ENCODE measurements at places on chromosomes 16 and 17. TPM values are rescaled to one million over a fixed set of nuclear protein-coding genes. Genes with fewer than 3 reads are reported as not detected.

- no peak for DNase-seq
Measured at GRCh38 chr16:69522041-69522578, 43.7 kb upstream of the NFAT5 start.

- peak; percentile 58 for DNase-seq
Measured at GRCh38 chr17:10745231-10745630, 15.4 kb upstream of the TMEM220 start.

- DNase-seq = no peak
Measured at GRCh38 chr17:30558686-30559545, 81.7 kb downstream of the GOSR1 start.

DNA sequence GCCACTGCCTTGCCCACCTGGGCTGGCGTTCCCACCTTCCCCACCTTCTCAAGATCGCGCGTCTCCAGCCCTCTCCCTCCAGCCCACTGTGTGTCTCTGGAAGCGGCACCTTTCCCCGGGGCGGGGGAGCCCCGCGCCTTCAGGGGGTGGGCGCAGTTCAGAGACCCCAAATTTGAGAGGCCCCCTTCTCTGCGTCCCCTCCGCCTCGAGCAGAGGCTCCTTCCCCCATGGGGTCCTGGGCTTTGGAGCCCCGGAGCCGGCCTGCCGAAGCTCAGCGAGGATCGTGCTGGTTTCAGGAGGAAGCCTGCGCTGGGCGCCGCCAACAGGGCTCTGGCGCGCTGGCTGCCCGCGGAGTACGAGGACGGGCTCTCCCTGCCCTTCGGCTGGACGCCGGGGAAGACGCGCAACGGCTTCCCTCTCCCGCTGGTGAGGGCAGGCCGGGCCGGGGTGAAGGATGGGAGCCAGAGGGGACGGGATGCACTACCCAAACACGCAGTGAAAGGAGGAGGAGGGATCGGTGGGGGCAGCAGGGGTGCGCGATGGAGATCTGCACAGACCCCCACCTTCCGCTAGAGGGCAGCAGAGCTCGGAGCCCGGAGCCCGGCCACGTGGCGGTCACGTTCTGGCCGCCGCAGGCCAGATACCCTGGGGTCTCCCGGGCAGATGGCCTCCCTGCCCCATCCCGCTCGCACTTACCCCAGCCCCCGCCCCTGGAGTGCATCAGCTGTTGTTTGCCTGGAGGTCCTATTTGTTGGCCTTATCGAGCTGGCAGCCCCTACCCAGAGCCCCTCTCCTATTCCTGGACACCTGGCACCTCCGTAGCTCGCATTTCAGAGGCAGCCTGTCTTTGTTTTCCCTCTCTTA is 11.1 kb downstream of the LPO start:
- DNase-seq = peak; percentile 66

DNA sequence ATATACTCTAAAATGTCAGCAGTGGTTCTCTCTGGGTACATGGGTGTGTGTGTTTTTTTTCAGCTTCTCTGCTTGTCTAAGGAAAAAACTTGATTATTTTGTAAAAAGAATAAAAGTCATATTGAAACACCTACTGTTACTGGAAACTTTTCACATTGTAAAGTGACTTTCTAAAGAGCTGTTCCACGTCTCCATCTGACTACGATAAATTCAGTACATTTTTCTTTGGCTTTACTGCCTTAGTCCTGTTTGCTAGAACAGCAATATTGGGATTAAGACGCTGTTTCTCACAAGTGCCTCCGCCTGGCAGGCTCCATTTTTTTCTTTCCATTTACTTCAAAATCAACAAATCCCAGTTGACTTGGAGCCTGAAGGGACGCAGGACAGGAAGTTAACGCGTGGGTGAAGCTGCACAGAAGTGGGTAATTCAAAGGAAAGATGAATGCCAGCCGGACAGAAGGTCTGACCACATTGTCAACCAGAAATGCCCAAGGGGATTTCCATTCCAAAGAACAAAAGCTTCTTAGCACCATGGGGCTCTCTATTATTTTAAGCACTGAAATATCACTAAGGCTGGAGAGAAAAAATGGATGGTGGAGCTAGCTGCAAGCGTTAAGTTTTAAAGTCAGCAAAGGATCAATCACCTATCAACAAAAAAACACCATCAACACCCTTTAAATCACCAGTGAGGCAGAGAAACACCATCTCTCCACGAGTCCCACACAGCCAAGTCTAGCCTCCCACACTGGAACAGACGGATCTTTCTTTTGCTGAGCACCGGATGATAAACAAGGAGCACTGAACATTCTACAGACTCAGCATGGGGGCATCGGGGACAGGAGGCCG is 8.4 kb downstream of the GLOD4 start:
- no peak for DNase-seq

DNA sequence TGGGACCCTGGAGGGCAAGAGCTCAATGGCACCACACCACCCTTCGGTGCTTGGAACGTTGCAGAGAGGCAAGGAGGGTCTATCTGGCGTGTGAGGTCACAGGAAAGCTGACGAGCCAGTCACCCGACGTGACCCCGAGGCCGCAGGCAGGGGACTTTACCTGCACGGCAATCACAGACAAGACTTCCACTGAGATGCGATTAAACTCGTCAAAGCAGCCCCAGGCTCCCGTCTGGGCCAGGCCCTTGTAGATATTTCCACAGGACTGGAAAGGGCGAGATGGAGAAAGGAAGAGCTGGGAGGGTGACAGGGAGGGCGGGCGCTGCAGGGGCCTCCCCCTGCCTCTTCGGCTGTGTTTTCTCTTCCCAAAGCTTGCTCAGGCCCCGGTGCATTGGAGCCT is 78.3 kb downstream of the DNAH17 start:
- DNase-seq = no peak

The IRX3 gene
- not detected for total RNA-seq

The TEDC2 gene
- 3.8 TPM for total RNA-seq

- DNase-seq = no peak
Measured at GRCh38 chr16:25855063-25855462, 163.3 kb downstream of the HS3ST4 start.

DNA sequence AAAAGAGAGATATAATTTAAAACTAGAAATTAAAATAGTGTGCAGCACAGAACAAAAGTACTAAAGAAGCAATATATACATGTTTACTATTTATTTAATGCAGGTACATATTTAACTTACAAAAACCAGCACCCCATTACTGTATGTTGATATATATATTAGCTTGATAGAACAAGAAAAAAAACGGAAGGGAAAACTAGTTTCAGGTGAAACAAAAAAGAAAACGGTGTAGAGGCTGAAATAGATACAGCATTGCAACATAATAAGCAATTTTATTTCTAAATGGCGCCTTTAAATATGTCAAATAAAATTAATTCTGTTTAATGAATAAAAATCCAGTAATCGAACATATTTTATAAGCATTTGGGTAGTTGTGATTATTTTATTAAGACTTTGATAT is 3.9 kb downstream of the HNF1B start:
- DNase-seq = no peak

- no peak for DNase-seq
Measured at GRCh38 chr16:56145369-56145768, 45.9 kb upstream of the GNAO1 start.

The CXCL16 gene
- 47.4 TPM for total RNA-seq

DNA sequence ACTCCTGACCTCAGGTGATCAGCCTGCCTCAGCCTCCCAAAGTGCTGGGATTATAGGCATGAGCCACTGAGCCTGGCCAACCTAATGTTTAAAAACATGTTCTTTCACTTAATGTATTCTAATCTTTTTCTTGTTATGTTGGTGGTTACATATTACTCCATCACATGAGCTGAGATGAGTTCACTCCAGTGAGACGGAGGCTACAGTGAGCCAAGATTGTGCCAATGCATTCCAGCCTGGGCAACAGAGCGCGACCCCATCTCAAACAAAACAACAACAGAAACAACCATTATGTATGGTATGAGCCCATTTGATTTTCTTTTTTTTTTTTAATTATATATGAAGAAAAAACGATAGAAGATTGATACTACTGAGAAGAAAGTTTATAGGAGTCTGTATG is 39.6 kb downstream of the SLC39A11 start:
- DNase-seq = no peak

DNA sequence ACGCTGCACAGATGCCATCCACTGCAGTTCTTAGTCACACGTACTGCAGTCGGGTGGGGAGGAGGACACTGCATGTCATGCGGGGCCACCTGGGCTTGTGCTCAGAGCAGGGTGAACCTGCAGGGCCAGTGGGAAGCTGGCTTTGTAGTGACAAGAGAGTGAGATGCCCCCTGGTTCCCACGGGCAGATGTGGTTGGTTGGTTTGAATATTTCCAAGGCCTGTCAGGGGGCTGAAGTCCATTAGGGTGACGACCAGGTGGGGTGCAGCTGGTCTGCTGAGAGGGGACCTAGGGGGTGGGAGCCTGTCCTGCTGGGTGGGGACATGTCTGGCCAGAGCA is 14.3 kb downstream of the ZNF213 start:
- no peak for DNase-seq

GRCh38 chr16:53457670-53458069 is 23.4 kb downstream of the RBL2 start:
- no peak for DNase-seq

GRCh38 chr17:55648086-55648485 is 74.6 kb downstream of the TMEM100 start:
- no peak for DNase-seq

GRCh38 chr16:27724482-27725235 is 174.7 kb downstream of the KATNIP start:
- DNase-seq = no peak

DNA sequence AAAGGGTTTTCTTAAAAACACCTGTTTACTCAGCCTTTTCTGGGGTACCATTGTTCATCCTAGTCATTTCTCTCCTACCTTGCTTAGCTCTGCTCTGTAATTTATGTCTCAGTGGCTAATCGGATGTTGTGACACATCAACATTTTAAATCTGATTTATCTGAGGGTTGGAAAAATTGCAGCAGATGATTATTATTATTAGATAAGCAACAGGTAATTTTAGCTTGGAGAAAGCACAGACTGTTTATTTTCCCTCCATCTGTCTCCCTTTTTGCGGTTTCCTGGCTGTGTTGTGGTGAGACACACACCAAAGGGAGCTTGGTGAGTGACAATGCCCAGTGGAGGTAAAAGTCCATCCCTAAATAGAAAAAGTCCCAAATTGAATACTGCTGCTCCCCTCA is 389.9 kb downstream of the UTP18 start:
- DNase-seq = no peak

- no peak for DNase-seq
Measured at GRCh38 chr16:28865722-28866453, 2.2 kb downstream of the SH2B1 start.

The HLF gene
- 8.5 TPM for total RNA-seq

The CCL4 gene
- 9.3 TPM for total RNA-seq

GRCh38 chr17:37051833-37052232 is 103.1 kb downstream of the AATF start:
- DNase-seq = no peak

DNA sequence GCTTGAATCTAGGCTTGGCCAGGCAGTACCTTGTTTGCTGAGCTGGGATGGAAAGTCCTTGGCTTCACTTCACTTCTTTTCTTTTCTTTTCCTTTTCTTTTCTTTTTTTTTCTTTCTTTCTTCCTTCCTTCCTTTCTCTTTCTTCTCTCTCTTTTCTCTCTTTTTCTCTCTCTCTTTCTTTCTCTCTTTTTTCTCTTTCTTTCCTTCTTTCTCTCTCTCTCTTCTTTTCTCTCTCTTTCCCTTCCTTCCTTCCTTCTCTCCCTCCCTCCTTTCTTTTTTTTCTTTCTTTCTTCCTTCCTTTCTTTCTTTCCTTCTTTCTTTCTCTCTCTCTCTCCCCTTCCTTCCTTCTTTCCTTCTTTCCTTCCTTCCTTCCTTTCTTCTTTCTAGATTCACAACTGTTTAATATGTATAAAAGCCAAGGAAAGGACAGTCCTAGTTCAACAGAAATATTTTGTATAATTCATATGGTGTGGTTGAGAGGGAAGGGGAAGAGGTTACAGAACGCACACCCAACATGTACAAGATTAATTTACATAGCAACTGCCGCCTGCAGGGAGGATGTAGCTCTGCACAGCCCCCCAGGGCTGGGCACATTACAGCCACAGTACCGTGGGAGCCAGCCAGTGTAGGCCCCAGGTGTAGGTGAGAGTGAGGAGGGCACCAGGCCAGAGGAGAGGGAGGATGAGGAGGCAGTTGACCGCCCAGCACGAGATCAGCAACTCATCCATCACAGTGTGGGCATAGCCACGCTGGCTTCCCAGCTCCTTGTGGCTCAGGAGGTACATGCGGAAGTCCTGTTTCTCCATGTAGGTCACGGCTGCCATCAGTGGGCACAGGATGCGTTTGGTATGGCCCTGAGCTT is 9.7 kb upstream of the ITGB3 start:
- no peak for DNase-seq

The KRTAP3-1 gene
- not detected for total RNA-seq

GRCh38 chr16:87541147-87541871 is 48.5 kb upstream of the ZCCHC14 start:
- DNase-seq = no peak
